ENCODE measurements at places on chromosomes 7 and 10. TPM values are rescaled to one million over a fixed set of nuclear protein-coding genes. Genes with fewer than 3 reads are reported as not detected.

PITX3 gene
- not detected for total RNA-seq

MYL10 gene
- not detected for total RNA-seq

HSPA12A gene
- total RNA-seq, result 0.29 TPM

HTR7 gene
- total RNA-seq, result under 0.01 TPM

DNAH11 gene
- 5.3 TPM for total RNA-seq

FAM25G gene
- not detected for total RNA-seq

PPP1R17 gene
- total RNA-seq, result not detected

TAS2R5 gene
- 1.5 TPM for total RNA-seq

SFRP4 gene
- total RNA-seq, result not detected

ZNF736 gene
- total RNA-seq, result 10.4 TPM

PLAU gene
- total RNA-seq, result 51.2 TPM
